HFF-Myc (cell line): ENCODE measurements at places on chromosomes 7 and 10.

DNA sequence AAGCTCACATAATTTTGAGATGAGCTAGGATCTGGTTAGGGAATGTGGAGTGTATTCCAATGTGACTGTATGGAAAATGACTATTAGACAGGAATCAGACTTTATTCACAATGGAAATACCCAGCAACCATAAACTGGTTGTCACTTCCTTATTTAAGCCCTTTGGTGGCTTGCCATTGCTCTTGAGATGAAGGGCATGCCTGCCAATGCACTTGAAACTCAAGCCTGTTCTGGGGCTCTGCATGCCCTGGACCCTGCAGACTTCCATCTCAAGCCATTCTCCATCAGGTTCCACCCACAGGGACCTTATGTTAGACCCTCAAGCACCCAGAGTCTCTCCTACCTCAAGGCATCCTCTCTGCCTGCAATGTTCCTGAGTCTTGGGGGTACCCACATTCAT, 145.5 kb downstream of the MPP7 start:
- DNase-seq: no peak

- DNase-seq: no peak
Measured at GRCh38 chr7:2539031-2539911, 16.1 kb downstream of the BRAT1 start.

DNA sequence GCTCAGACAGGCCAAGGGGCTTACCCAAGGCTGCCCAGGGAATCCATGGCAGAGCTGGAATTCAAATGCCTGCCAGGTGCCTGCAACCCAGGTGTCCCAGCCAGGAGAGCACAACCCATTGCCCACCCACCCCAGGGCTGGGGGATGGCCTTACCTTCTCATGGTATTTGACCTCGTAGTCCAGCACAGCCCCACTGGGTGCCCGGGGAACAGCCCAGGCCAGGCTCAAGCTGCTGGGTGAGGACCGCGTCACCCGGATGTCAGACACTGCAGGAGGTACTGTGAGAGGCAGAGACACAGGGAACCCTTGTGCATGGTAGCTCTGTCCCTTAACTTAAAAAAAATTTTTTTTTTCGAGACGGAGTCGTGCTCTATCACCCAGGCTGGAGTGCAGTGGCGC, 9.0 kb downstream of the EPHB4 start:
- DNase-seq: no peak

- no peak for DNase-seq
Measured at GRCh38 chr7:115060095-115060870, 138.4 kb downstream of the MDFIC start.

DNA sequence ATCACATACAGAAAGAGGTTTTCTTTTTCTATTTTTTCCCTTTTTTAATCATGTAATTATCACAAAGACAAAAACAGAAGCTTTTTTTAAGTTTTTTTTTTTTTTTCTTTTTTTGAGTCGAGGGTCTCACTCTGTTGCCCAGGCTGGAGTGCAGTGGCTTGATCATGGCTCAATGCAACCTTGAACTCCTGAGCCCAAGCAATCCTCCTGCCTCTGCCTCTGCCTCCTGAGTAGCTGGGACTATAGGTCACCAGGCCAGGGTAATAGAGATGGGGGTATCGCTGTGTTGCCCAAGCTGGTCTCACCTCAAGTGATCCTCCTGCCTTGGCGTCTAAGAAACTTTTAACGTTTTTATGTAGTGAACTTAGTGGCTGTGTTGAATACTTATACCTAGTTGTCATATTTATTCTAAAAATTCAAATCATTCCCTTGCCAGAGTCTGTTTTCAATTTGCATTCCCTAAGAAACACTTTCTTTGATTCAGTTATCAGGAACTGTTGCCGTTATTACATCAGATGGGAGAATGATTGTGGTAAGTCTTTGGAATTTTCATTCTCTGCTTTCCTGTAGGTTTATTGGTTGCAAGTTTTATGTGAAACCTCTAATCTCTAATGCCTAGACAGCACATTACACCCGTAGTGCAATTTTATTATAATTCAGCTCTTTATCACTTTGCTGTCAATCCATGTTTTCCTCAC, 1.3 kb downstream of the LSM8 start:
- DNase-seq: no peak

DNA sequence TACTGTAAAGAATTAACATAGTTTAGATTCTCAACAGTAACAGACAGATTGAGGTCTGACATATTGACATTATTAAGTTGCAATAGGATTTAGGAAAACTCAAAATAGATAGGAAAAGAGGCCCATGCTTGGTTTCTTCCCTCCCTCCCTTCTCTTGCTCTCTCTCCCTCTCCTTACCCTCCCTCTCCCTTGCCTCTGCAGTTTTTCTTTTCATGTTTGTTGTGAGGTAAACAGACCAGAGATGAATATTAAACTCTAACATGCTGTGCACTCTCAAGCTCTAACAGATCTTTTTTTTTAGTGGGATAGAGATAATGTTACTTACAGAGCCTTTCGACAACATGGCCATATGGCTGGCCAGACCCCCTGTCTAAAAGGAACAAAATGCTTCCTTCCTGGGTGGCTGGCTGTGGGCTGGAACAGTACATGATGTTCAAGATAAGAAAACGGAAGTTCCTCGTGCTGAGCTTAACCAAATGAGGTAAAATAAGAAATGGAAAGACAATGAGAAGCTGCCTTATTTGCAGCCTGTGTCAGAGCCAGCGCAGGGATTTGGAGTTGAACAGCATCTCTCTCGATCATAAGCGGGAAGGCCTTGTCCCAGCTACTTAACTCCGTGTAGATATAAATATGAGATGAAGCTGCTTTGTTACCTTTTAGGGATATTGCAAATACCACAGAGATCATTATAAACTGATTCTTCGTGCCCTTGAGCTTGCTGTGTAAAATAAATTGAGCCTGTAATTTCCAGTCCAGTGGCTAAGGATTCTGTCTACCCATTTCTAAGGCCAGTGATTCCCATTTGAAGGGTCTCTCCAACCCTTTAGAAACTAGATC, 391.9 kb upstream of the NPVF start:
- no peak for DNase-seq
